ENCODE measurements at places on chromosomes 6 and 20.
A peak's percentile ranks its signal among the peaks of the same experiment; 100 is the strongest.

DNA sequence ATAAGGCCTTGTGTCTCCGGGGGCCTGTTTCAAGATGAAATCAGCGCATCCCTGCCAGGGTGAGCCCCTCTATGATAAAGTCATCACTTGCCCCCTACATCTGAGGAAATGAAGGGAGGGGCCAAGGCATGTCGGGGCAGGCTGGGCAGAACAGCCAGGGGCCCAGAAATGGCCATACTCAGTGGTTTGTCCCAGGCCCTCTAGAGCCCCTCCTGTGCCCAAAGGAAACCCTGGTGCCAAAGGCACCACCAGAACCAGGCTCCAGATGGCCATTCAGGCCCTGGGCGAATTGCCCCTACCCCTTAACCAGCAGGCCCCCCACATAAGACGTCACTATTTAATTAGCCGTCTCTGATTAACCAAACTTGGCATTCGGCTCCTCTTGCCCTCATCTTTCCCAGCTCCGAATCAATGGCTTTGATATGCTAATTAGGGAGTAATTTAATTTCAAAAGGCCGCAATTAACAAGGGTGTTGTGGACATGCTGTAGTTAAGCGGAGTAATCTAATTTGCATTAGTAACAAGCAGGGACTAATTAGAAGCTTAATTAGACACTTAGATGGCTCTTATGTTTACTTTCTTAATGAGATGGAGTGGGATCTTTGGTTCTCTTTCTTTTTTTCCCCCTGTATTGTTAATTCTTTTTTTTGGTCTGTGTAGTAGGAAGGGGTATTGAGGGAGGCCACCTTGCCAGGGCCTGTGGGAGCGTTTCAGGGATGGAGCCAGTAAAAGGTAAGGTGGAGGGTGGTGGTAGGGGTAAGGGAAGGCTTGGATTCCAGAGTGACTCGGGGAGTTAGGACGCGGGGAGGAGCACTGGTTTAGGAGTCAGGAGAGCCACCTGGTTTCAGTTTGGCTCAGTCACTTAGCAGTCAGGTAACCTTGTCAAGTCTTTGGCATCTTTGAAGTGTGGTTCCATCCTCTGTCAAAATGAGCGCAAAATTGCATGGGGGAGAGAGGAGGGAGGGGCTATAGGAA, 9.4 kb downstream of the FOXP4 start:
- DNase-seq, result no peak

GRCh38 chr6:95216555-95216954, 360.8 kb upstream of the MANEA start:
- no peak for DNase-seq

- no peak for DNase-seq
Measured at GRCh38 chr6:528989-529388, 127.9 kb downstream of the HUS1B start.

GRCh38 chr6:164581563-164581962, 727.8 kb downstream of the C6orf118 start:
- no peak for DNase-seq

- no peak for DNase-seq
Measured at GRCh38 chr6:116229287-116229913, 24.5 kb downstream of the TSPYL4 start.

DNA sequence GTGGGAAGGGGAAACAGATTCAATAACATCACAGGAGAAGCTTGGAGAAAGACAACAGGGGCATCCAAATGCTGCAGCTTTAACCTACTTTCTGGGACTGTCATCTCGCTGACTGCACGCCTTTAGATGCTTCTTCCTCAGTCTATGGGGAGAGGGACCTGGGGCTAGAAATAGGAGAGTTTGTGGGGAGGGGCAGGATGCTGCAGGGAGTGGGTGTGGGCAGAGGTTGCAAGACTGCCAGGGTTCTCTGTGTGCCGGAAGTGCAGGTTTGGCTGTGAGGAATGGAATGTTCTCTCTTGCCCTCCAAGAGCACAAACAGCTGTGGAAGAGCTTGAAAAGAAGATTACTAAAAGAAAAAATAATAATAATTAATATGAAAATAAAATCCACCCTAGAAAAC, 93.2 kb downstream of the FOXO3 start:
- DNase-seq, result no peak

DNA sequence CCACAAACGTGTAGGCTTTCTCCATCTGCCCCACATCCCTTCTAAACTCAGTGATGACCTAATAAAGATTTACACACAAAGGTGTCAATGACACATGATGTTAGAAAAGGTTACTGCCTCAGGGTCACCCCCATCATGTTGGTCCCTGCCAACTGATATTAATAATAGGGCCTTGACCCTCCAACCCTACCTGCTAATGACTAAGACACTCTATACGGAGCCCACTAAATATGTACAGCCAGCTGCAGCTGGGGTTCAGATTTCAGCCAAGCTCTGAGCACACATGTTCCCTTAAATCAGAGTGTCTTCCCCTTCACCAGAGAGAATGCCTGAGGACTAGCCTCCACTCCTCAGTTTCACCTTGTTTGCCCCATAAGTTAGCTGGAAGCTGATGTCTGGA, 67.4 kb upstream of the SNRPB2 start:
- no peak for DNase-seq

DNA sequence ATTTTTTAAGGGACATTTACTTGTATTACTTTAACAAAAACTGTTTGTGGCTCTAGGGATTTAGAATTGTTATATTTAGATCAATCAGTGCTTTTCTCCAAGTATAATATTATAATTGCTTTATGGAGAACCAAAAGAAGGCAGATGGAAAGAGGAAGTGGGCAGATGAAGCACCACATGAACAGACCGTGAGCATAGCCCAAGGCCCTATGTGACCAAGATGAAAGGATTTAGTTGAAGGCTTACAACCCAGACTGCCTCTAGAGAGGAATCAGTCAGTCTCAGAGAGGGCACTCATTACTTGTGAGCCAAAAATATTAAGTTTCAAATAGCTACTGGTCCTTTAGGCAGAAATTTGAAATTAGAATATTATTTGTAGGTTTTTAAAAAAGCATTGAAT, 102.3 kb upstream of the IMPG1 start:
- no peak for DNase-seq

- no peak for DNase-seq
Measured at GRCh38 chr20:56755201-56755600, 126.1 kb downstream of the TFAP2C start.

DNA sequence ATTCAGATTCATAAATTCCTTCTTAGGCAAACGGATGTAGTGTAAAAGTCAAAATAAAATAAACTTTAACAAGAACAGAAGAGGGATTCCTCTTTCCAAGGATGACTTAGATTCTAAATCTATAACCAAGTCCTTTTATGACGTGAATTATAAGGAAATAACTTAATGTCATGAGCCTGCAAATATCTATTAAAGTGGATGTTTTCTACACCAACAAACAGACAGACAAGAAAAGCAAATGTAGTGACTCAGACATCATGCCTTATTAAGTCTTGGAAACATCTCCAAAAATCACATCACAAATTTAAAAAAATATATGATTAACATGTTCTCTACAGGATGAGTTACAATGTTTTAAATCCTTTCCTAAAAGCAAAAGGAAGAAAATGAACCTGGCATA, 397.1 kb downstream of the ESR1 start:
- no peak for DNase-seq

GRCh38 chr6:133171989-133172604, 69.1 kb upstream of the EYA4 start:
- no peak for DNase-seq

GRCh38 chr6:146679386-146679785, 80.6 kb downstream of the ADGB start:
- DNase-seq, result no peak

DNA sequence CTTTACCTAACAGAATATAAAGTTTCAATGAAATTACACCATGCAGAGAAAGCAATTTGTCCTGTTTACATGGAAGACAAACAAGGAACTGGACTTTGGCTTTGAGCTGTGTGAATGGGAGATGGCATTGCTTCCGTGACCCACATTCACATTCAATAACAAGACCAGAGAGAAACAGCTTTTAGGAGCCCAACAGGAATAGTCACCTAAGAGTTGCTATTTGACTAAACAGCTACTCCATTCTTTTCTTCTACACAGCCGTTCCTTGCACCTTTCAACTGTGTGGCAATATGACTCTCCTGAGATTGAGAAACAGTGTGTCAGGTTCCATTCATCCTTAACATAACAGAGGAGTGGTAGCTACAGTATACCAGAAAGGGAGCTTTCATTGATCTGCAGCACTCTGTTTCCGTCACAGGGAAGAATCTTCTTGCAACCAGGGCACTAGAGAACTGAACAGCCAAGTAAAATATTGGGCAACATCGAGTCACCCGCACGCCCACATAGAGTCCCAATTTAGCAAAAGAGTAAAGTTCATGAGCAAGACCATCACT, 355.1 kb downstream of the HAO1 start:
- DNase-seq, result peak; percentile 15
